T-cell (primary cell): ENCODE measurements at places on chromosomes 7 and 10. TPM values are rescaled to one million over a fixed set of nuclear protein-coding genes. Genes with fewer than 3 reads are reported as not detected.

The STMP1 gene
- 19.1 TPM for total RNA-seq

The SORCS1 gene
- not detected for total RNA-seq

The ANKRD22 gene
- not detected for total RNA-seq

The HABP2 gene
- 0.13 TPM for total RNA-seq

The SCART1 gene
- total RNA-seq: 5.9 TPM

The CALHM1 gene
- not detected for total RNA-seq

The TRPV5 gene
- total RNA-seq: not detected

The PIK3CG gene
- total RNA-seq: 27.8 TPM

GRCh38 chr10:69344591-69345252 is 66.4 kb downstream of the HK1 start:
- DNase-seq: peak; percentile 30
- H3K36me3 ChIP-seq: peaks cover 18% of the 10 kb centered on the region
- peak overlapping the region; percentile 70 for H3K27ac ChIP-seq
- H3K27me3 ChIP-seq: no peaks in the 10 kb centered on the region
- H3K4me3 ChIP-seq: peak overlapping the region; percentile 44

GRCh38 chr7:157412021-157412443 is 75.2 kb downstream of the DNAJB6 start:
- H3K36me3 ChIP-seq: peaks cover 13% of the 10 kb centered on the region
- H3K4me1 ChIP-seq: no peaks in the 10 kb centered on the region
- peak overlapping the region; percentile 61 for H3K27ac ChIP-seq
- no peak overlapping the region for H3K4me3 ChIP-seq
- no peaks in the 10 kb centered on the region for H3K27me3 ChIP-seq

GRCh38 chr10:79311581-79312407 is 35.5 kb upstream of the PPIF start:
- peaks cover under 1% of the 10 kb centered on the region for H3K4me1 ChIP-seq
- no peak overlapping the region for H3K27ac ChIP-seq
- H3K36me3 ChIP-seq: peaks cover 8% of the 10 kb centered on the region
- H3K4me3 ChIP-seq: no peak overlapping the region

DNA sequence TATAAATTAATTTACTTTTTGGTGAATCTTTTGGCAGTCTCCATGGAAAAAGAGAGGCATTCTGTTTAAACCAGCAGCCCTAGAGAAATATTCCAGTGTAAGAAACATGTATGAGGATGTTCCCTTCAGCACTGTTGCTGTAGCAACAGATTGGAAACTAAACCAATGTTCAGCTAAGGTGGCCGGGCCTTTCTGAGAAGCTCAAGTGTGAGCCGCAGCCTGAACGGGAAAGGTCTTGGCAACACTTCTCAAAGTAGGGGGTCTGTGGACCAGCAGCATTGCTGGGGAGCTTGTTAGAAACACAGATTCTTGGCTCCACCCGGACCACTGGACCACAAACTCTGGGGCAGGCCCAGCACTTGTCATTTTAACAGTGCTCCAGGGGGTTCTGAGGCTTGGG is 36.2 kb downstream of the RAMP3 start:
- H3K27me3 ChIP-seq: peaks cover 35% of the 10 kb centered on the region
- H3K4me3 ChIP-seq: no peak overlapping the region
- H3K36me3 ChIP-seq: no peaks in the 10 kb centered on the region
- H3K4me1 ChIP-seq: no peaks in the 10 kb centered on the region
- H3K27ac ChIP-seq: no peak overlapping the region

- no peak overlapping the region for H3K4me3 ChIP-seq
- H3K36me3 ChIP-seq: no peaks in the 10 kb centered on the region
- H3K27ac ChIP-seq: no peak overlapping the region
- H3K27me3 ChIP-seq: no peaks in the 10 kb centered on the region
Measured at GRCh38 chr7:84384417-84384816, 189.8 kb upstream of the SEMA3A start.

- H3K36me3 ChIP-seq: no peaks in the 10 kb centered on the region
- H3K27ac ChIP-seq: no peak overlapping the region
- H3K27me3 ChIP-seq: no peaks in the 10 kb centered on the region
- DNase-seq: no peak
Measured at GRCh38 chr10:120966657-120967045, 115.5 kb downstream of the WDR11 start.

- H3K4me1 ChIP-seq: no peaks in the 10 kb centered on the region
- H3K4me3 ChIP-seq: no peak overlapping the region
- H3K27ac ChIP-seq: no peak overlapping the region
- H3K36me3 ChIP-seq: no peaks in the 10 kb centered on the region
Measured at GRCh38 chr7:116576350-116577319, 51.8 kb downstream of the CAV1 start.

GRCh38 chr7:87414794-87415188 is 60.7 kb downstream of the ABCB4 start:
- H3K4me3 ChIP-seq: no peak overlapping the region
- no peaks in the 10 kb centered on the region for H3K36me3 ChIP-seq
- H3K27me3 ChIP-seq: peaks cover 3% of the 10 kb centered on the region
- no peak for DNase-seq
- H3K27ac ChIP-seq: no peak overlapping the region
- no peaks in the 10 kb centered on the region for H3K4me1 ChIP-seq

- no peak overlapping the region for H3K27ac ChIP-seq
- no peak for DNase-seq
- H3K4me3 ChIP-seq: no peak overlapping the region
- H3K4me1 ChIP-seq: peaks cover 11% of the 10 kb centered on the region
- H3K36me3 ChIP-seq: no peaks in the 10 kb centered on the region
- no peaks in the 10 kb centered on the region for H3K27me3 ChIP-seq
Measured at GRCh38 chr10:4136121-4136520, 351.1 kb upstream of the KLF6 start.

DNA sequence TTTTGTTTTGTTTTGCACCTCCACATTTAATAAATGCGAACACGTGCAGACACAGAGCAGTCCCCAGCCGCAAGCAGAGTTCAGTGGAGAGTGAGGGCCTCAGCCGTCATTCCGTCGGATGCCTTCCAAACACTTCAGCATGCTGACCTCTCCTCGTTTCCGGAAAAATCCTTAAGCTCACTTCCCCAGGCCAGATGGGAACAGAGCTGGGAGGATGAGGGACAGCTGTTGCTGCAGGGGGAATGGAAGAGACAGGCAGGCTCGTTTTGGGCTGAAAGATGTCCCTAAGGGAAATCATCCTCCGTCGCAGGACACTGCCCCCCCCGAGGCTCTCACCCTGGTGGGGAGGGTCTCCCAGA is 17.2 kb upstream of the FGFR2 start:
- H3K36me3 ChIP-seq: no peaks in the 10 kb centered on the region
- peaks cover 23% of the 10 kb centered on the region for H3K27me3 ChIP-seq
- no peaks in the 10 kb centered on the region for H3K4me1 ChIP-seq

GRCh38 chr7:48224042-48224441 is 52.8 kb downstream of the ABCA13 start:
- H3K27me3 ChIP-seq: no peaks in the 10 kb centered on the region
- no peaks in the 10 kb centered on the region for H3K36me3 ChIP-seq
- no peaks in the 10 kb centered on the region for H3K4me1 ChIP-seq

GRCh38 chr7:36894190-36894589 is 169.9 kb upstream of the AOAH start:
- H3K36me3 ChIP-seq: peaks cover 7% of the 10 kb centered on the region
- no peaks in the 10 kb centered on the region for H3K27me3 ChIP-seq
- no peak for DNase-seq
- H3K27ac ChIP-seq: no peak overlapping the region

DNA sequence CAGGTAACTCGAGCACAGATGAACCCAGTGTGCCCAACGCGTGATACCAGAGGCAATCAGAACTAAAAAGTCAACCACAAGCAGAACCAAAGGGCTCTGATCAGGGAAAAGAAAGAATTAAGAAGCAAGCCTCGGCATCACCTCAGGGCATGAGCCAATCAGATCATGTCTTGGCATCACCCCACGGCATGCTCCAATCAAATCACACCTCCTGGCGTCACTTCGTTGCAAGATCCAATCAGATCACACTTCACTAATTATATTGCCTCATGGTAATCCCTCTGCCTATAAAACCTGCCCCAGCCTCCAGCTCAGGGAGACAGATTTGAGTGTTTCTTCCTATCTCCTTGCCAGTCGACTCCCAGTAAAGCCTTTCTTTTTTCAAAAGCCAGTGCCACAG is 46.8 kb downstream of the TYW1B start:
- no peaks in the 10 kb centered on the region for H3K36me3 ChIP-seq
- DNase-seq: no peak
- H3K27me3 ChIP-seq: no peaks in the 10 kb centered on the region
- H3K4me3 ChIP-seq: no peak overlapping the region
